Mesenteric fat pad (tissue), 1 donor: ENCODE measurements at places on chromosomes 6 and 20.

- no peak for DNase-seq
These were observed 290.9 kb downstream of the FARS2 start for GRCh38 chr6:5552243-5552642.

DNA sequence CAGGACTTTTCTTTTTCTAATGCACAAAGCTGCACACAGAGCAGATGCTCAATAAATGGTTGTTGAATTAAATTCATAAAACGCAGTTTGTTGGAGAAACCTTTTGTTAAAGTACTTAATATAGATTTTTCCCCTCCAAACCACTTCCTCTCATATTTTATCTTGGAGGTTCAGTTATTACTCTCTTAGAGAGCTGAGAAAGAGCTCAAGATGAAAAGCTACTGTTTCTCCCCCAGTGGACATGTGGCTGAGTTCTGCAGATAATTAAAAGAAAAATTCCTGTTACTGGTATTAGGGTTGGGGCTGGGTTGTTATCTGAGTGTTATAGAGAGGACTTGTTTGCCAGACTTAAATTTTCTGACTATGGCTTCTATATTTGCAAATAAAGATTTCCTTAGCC is 294.0 kb downstream of the TBC1D7 start:
- DNase-seq: no peak

DNA sequence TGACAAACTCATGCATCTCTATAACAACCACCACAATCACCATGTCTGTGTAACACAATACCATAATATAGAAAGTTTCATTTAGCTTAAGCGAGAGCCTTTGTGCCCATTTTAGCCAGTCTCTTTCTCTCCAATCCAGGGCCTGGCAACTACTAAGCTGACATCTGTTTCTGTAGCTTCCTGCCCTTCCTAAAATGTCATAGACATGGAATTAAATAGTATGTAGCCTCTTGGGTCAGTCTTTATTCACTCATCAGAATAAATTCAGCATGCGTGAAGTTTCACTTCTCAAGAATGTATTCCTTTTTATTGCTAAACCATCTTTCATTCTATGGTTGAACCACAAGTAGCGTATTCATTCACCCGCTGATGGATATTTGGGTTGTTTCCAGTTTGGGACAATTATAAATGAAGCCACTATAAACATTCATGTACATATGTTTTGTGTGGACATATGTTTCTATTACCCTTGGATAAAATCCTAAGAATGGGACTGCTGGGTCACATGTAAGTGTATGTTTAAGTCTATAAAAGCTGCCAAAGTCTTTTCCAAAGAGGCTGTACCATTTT is 1.7 kb upstream of the TREM2 start:
- DNase-seq: no peak

- DNase-seq: no peak
These were observed 4.9 kb downstream of the SCML4 start for GRCh38 chr6:107819217-107819616.

GRCh38 chr6:46058951-46059350 is 43.3 kb upstream of the CLIC5 start:
- no peak for DNase-seq

DNA sequence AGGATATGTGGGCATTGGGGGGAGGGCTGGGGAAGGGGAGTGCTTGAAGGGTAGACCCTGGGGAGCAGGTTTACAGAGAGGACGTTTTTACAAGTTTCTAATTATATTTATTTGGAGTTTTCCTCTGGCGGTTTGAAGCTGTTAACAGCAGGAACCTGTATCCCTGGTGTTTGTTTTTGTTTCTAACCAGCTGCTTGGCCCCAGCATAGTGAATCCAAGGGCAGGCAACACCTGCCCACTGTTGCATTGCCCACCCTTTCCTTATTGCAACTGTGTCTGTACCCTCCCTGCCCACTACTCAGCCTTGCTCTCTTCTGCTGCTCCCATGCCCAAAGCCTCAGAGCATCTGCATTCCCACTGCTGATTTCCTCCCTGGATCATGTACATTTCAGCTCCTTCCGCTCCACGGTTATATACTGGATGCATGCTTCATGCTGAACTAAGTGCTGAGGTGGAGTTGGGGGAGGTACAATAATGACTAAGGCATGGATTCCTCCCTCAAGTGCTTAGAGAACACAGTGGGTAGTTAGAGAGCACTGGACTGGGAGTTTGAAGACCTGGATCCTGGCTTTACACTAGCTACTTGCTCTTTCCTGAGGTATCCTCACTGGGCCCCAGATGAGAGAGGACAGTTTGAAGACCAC is 6.0 kb downstream of the SCUBE3 start:
- no peak for DNase-seq

- no peak for DNase-seq
These were observed 65.2 kb downstream of the STX11 start for GRCh38 chr6:144215402-144215931.

- DNase-seq: no peak
These were observed 96.2 kb upstream of the RSPO3 start for GRCh38 chr6:127022302-127022701.

- DNase-seq: no peak
These were observed 10.9 kb upstream of the VSTM2L start for GRCh38 chr20:37892001-37892400.

GRCh38 chr6:41551086-41551700 is 5.0 kb downstream of the FOXP4 start:
- DNase-seq: no peak

- DNase-seq: no peak
These were observed 198.4 kb upstream of the TENT5A start for GRCh38 chr6:81950877-81951276.

GRCh38 chr20:38673725-38674091 is 50.6 kb upstream of the SLC32A1 start:
- DNase-seq: no peak

DNA sequence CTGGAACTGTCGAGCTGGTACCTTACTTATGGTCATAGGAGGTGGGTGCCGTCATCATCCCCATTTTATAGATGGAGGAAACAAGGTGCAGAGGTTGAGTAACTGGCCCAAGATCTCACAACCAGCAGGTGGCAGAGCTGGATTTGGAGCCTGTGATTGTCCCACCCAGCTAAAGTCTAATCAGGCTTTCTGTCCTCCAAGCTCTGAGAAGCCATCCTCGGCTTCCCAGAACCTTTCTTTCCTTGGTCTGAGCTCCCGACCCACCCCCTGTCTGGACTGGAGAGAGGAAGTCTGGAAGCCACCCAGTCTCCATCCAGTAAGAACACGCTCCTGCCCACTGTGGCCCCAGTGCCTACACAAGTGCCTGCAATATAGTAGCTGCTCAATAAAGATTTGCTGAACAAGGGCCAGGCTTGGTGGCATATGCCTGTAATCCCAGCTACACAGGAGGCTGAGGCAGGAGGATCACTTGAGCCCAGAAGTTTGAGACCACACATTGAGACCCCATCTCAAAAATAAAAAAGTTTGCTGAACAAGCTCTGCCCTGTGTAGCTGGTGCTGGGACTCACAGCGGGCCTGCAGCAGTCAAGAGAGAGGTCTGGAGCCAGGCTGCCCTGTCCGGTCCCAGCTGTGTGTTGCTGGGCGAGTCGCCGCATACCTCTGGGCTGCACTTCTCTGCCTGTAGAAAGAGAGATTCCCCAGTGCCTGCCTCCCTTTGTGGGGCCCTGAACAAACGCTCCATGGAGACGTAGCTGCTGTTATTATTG is 32.5 kb upstream of the DLGAP4 start:
- peak; percentile 81 for DNase-seq

DNA sequence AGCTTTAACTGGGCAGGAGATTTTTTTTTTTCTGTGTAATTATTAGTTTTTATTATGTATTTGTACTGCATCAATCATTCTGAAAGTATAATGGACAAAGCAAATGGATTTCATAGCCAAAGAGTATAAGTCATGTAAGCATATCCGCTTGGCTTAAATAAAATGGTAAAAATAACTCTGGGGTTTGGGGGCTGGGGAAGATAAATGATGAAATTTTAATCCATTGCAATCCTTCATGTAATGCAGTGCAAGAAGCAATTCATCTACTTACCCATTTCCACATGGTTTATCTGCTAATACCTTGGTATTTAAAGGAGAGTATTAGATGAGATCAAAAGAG is 781.4 kb downstream of the QKI start:
- no peak for DNase-seq

GRCh38 chr20:9409981-9410380 is 104.4 kb upstream of the LAMP5 start:
- no peak for DNase-seq

GRCh38 chr6:51490101-51490500 is 597.3 kb downstream of the PKHD1 start:
- DNase-seq: no peak

GRCh38 chr20:39849664-39850063 is 839.4 kb downstream of the MAFB start:
- peak; percentile 92 for DNase-seq

DNA sequence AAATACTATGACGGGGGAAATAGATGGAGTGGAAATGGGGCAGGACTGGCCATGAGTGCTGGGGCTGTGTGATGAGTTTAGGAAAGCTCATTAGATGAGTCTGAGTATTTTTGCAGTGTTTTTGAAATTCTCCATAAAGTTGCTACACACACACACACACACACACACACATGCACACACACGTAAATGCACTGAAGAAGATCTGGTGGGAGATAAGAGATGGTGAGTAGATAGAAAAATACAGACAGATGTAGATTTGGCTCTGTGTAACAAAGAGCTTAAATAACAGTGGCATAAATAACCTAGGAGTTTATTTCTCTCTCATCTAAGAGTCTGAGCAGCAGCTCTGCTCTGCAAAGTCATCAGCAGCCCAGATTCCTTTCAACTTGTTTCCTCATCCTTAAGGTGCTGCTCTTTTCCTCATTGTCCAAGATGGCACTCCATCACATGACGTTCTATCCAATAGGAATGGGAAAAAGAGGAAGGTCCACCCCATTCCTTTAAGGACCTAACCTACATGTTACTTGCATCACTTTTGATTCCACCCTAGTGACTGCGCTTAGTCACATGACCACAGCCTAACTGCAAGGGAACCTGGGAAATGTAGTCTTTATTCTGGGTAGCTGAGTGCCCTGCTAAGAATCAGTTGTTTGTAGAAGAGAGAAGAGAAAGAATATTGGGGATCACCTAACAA is 76.4 kb downstream of the EYA2 start:
- DNase-seq: no peak
